ENCODE measurements at places on chromosomes 3 and 15. TPM values are rescaled to one million over a fixed set of nuclear protein-coding genes. Genes with fewer than 3 reads are reported as not detected.

The IFT57 gene
- total RNA-seq, result 87.9 TPM

The ZPLD1 gene
- total RNA-seq, result 1.9 TPM

The ZNF660 gene
- 21.2 TPM for total RNA-seq

The ECE2 gene
- 2.0 TPM for total RNA-seq

The COX17 gene
- total RNA-seq, result 16.9 TPM

The ADAMTS17 gene
- 24.5 TPM for total RNA-seq

The NOX5 gene
- total RNA-seq, result 0.55 TPM

The LMCD1 gene
- 65.8 TPM for total RNA-seq

The NMNAT3 gene
- 21.2 TPM for total RNA-seq

The SLC38A3 gene
- total RNA-seq, result 21.4 TPM

The ZBTB47 gene
- total RNA-seq, result 22.9 TPM

The NPAP1 gene
- total RNA-seq, result 0.27 TPM

Measured in camera-type eye (tissue), 1 donor.